ENCODE measurements at places on chromosomes 2 and 18.

GRCh38 chr2:143787674-143788073 is 658.5 kb downstream of the ARHGAP15 start:
- no peak for DNase-seq

DNA sequence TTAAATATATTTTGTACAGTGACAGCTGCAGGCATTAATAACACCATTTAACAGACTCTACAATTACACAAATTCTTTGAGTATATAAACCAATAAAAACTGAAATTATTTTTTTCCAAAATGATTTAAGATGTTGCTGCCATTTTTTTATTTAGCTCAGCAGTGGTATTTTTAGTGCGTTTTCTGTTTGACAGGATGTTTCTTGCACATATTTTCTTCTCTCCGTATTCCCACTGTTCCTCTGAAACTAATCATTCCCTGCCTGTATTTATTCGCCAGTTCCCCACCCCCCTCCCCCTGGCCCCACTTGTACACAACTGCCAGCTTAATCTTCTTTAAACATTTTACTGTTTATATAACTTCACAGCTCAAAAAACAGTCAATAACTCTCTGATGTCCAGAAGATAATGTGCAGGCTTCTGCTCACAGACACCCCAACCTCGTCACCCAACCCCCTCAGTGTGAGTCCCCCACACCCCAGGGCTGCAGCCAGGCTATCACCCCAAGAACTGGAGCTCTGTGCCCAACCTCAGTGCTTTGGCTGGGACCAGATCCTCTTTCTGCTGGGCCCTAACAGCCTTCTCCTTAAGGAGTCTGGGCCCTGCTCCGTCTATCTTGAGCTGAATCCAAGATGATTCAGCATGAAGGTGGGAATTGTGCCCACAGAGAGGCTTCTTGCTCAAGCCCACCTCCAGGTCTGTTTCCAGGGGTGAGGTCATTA is 41.6 kb upstream of the MAP4K4 start:
- no peak for DNase-seq

DNA sequence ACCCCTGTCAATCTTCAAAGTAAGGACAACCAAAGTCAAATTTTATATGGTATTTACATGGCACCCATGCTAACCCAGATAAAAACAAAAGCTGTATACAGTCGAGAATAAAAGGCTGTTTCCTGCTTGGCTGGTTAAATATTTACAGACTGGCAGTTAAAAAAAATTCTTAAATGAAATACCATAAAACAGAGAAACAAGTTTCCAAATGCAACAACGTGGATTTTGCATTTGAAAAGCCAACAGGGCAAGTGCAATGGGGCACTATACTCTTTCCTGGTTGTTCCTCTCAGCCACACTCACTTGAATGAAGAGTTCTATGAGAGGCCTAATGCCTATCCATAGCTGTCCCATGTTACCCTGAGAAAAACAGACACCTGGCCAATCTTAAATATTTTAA is 6.1 kb upstream of the NR4A2 start:
- no peak for DNase-seq

- no peak for DNase-seq
These were observed 13.8 kb downstream of the CYP26B1 start for GRCh38 chr2:72133721-72134407.
